Activated CD8-positive, alpha-beta memory T cell treated with anti-CD3 and anti-CD28 coated beads for 4 hours (primary cell): ENCODE measurements at places on chromosomes 3 and 15.

GRCh38 chr3:23807424-23808015 lies 1.8 kb downstream of the UBE2E1 start:
- no peak for DNase-seq

GRCh38 chr3:50563867-50564266 lies 3.7 kb downstream of the C3orf18 start:
- no peak for DNase-seq

- no peak for DNase-seq
Observed at GRCh38 chr3:16510620-16511319, 2.7 kb downstream of the RFTN1 start.

- DNase-seq, result no peak
Observed at GRCh38 chr15:101561584-101561906, 72.0 kb upstream of the PCSK6 start.

DNA sequence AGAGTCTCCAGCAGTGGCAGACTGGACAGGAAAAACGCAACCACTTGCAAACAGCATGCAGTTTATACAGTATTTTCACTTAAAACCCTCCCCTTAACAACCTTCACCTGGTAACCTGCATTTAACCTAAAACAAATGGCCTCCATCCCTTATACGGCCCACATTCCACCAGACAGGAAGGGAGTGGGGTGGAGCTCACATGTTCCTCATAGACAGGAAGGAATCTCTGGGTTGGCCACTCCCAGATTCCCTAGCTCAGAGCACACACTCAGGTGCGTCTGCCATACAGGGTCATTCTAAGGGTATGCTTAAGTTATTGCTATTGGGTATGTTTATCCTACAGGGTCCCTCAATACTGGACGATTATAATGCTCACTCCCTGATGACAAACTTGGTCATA lies 16.8 kb upstream of the ABHD2 start:
- no peak for DNase-seq

DNA sequence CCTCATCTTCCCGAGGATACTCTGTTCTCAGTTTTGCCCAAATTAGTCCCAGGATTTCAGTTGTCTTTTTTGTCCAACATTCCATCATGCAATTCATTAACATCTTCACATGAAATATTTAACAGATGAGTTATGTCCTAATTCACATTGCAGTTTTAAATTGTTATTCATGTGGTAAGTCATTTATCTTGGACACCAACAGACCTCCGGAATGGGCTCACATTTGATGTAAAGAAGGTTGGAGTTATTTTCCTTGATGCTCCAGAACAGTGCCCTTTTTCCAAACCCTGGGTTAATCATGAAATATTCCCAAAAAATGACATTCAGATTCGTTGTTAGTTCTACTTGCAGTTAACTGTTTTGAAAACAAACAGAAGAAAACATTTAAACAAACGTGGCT lies 32.8 kb upstream of the LRTM1 start:
- no peak for DNase-seq

DNA sequence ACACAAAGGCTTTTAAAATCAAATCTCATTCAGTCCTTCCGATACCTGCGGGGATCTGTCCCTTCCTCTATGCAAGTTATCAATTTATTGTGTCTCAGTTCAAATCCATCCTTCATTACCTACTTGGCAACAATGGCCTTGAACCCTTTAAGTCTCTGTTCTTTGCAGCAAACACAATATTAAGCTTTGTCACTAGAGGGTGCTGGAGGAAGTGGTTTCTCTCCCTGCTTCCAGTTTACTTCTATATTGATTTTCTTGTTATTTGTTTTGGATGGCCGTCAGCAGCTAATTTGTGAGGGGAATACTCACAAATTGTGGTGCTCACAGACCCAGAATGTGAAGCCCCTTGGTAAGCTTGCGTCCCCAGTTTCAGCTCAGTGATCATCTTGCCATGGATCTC lies 278.3 kb downstream of the FGF12 start:
- no peak for DNase-seq

DNA sequence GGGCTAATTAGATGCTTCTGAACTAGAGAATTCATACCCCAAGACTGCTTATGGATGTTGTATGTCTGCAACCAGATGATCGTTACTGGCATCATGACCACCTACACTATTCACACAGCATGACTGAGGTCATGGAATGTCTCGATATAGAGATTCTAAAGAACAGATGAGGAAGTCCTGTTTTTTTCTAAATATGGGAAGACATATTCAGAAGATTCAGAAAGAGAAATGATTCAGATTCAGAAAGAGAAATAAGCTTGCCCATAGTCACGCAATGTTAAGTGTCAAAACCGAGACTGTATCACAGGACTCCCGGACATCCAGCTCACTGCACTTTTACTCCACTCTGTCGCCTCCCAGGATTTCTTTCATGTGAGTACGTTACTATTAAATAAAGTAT lies 136.2 kb downstream of the TPRG1 start:
- no peak for DNase-seq

DNA sequence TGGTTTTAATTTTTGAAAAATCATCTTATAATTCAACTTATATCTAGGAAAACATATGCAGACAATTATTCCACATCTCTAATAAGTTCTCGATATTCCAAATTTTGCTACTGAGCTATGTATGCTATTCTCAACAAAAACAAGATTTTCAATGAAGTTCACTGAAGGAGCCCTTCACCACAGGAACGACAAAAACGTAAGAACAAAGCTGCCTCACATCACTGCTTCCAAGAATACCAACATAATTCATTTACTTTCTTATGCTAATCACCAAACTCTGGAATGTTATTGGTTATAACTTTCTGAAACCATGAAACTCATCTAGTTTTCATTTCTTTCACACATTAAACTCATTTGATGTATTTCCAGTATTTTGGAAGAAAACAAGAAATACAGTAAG lies 49.7 kb downstream of the GNB4 start:
- DNase-seq, result no peak

GRCh38 chr3:52373676-52374075 lies 57.6 kb downstream of the DNAH1 start:
- DNase-seq, result no peak

DNA sequence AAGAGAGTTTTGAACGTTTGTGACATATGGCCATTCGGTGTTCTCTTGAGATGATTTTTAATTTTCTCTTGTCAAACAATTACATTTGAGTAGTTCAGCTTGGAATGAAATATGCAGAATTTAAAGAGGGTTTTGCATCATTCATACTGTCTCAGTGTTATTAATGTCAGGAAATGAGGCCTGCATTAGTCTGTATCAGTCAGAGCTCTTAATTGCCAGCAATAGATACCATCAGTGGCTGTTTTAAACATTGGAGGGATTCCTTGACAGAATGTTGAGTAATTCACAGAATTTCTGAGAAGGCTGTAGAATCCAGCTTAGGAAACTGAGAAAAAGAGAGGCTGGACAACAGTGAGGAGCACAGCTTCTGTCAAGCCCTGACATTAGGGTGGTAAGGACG lies 722.0 kb downstream of the NR2F2 start:
- DNase-seq, result no peak

- no peak for DNase-seq
Observed at GRCh38 chr15:38665586-38666305, 101.1 kb upstream of the RASGRP1 start.

- DNase-seq, result no peak
Observed at GRCh38 chr15:64092864-64093626, 593 bp downstream of the CIAO2A start.

- no peak for DNase-seq
Observed at GRCh38 chr3:66490214-66490613, 10.6 kb downstream of the LRIG1 start.

DNA sequence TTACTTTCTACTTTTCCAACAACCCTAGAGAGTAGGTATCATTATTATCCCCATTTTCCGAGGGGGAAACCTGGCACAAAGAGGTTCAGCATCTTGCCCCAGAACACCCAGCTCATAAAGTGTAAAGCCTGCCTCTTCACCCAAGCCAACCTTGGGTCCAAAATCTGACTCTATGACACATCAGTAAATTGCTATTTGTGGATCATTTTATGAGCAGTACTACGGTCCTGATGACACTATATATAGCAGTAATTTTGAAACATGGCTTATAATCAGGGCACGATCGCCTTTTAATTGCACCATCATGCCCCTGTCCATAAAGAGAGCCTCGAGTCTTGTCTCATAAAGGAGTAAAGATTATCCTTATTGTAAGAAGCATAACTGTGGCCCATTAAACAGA lies 9.7 kb downstream of the MAGI1 start:
- no peak for DNase-seq

DNA sequence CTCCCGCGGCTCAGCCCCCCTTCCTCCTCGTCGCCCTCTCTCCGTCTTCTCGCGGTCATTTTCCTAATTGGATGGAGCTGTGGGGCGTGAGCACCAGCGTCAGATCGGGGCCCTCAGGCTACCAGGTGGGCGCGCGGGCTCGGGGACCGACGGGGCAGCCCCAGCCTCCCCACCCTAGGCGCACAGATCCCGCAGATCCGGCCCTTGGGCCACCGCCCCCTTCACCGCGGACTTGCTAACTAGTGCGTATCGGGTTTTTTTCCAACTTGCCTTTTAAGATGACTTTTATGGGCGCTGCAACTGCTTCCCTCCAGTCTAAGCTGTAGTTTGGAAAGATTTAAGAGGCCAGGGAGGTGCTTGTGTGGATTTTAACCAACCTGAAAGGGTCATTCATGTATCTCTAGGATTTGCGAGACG lies 1.3 kb downstream of the ZNF710 start:
- DNase-seq, result no peak

DNA sequence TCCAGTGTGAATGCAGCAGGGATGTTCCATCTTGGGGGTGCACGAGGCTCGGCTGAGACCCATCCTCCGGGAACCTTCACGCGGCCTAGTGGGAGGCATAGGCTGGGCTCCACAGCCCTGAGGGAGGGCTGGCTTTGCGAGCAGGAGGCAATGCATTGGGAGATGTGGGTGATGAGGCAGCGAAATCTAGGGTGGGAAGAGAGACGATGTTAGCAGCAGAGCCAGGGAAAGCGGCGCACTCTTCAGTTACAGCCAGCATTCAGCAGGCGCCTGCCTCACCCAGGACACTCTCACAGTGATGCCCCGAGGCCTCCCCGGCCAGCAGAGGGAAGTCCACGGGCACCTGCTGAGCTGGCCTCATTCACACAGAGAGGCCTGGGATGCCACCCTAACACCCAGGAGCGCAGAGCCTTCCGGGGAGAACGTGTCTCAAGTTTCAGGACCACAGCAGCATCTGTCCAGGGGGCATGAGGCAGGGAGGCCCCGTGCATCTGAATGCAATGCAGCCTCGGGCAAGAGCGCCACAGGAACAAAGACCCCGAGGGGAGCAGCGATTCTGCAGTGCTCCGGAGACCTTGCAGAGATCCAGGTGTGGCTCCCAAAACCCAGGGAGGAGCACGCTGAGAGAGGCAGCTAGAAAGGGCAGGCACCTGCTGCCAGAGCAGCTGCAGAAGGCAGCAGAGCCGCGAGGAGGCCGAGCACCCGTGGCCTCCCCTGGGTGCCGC lies 102.4 kb downstream of the NUP210 start:
- DNase-seq, result no peak

DNA sequence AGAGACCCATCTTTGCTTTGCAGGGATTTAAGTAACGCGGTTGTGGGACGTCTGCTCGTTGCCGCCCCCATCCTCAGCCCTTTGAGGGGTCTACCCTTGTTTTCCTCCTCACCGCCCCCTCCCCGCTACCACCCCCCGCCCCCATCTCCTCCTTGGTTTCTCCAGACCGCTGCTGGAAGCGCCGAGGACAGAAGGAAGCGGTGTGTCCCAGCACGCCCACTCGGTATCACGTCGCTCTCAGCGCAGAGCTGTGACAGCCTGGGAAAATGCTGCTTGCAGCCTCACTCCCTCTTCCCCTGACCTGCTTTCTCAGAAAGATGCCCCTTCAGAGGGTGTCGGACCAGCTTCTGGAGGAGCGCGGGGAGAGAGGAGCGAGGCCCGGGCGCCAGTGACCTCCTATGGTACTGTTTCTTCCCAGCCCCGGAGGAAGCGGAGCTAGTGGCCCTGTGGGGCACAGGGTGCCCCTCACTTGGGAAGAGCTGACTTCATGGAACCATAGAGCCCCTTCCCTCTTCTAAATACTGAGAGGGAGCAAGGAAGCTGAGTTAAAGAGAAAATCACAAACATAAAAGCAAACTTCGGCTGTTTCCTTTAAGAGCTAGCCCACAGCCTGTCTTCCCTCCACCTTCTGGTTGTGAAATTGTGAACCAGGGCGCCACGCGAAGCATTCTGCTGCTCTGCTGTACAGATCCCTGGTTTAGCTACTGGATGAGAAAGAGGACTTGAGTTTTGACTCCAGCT lies 698 bp downstream of the IL1RAP start:
- no peak for DNase-seq

DNA sequence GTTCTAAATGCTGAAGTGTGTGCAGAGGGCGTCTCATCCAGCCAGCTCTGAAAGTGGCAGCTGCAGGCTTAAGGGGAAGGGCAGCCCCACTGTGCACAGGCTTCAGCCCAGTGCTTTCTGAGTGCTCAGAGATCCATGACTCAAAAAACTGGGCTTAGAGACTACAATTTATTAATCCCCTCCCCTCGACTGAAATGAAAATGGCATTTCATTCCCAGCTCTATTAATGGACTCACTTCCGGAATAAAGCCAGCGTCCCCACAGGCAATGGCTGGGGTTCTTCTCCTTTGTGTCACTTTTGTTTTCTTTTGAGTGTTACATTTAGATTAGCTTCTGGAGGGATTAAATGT lies 55.5 kb upstream of the PLXNA1 start:
- DNase-seq, result no peak

GRCh38 chr3:115800489-115801075 lies 177.3 kb downstream of the GAP43 start:
- DNase-seq, result no peak

DNA sequence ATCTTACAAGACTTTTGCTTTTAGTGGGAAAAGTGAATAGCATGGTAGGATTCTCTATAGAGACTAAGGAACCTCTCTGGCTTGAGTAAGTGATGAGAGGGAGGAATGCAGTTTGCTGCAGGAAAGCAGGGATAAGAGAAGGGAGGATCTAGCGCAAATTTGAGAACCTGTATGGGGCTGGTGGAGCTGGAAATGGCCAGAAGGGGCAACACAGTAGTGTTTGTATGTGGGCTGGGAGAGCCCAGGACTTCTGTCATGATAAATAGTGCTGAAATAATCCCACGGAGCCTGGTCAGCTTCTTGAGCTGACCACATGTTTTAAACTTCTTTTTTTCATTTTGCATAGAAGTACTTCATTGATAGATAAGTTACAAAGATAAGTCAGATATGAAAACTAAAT lies 11.2 kb upstream of the SHC4 start:
- no peak for DNase-seq

DNA sequence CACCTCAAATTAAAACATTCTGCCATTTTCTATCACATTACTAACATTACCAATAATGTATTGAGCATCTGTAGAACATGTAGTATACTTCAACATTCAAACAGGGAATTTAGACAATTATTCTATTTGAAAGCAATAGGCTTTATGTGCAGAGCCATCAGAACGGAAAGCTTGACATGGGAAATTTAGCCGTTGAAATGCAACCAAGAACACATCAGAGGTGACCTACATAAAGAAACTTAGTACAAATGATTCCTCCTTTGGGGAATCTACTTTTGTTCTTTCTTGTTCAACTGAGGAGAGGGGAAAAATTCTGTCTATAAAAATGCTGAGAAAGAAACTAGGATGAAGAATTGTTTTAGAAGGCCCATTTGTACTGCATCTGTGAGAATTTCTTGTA lies 38.6 kb upstream of the RBMS3 start:
- no peak for DNase-seq

- no peak for DNase-seq
Observed at GRCh38 chr3:124699051-124699450, 31.2 kb upstream of the UMPS start.

GRCh38 chr3:143070977-143071551 lies 48.5 kb upstream of the CHST2 start:
- DNase-seq, result no peak

GRCh38 chr3:40873476-40873875 lies 325.8 kb upstream of the CTNNB1 start:
- DNase-seq, result no peak

- DNase-seq, result no peak
Observed at GRCh38 chr15:100703032-100703578, 100.7 kb downstream of the ASB7 start.
